Renal pelvis (tissue), 12 donors: ENCODE measurements at places on chromosomes 16 and 17. TPM values are rescaled to one million over a fixed set of nuclear protein-coding genes. Genes with fewer than 3 reads are reported as not detected.

The CASKIN1 gene
- polyA plus RNA-seq: 1.9 TPM

The FOXL1 gene
- polyA plus RNA-seq: 19.1 TPM

The CHCT1 gene
- 0.30 TPM for polyA plus RNA-seq

The GUCY2D gene
- 0.22 TPM for polyA plus RNA-seq

DNA sequence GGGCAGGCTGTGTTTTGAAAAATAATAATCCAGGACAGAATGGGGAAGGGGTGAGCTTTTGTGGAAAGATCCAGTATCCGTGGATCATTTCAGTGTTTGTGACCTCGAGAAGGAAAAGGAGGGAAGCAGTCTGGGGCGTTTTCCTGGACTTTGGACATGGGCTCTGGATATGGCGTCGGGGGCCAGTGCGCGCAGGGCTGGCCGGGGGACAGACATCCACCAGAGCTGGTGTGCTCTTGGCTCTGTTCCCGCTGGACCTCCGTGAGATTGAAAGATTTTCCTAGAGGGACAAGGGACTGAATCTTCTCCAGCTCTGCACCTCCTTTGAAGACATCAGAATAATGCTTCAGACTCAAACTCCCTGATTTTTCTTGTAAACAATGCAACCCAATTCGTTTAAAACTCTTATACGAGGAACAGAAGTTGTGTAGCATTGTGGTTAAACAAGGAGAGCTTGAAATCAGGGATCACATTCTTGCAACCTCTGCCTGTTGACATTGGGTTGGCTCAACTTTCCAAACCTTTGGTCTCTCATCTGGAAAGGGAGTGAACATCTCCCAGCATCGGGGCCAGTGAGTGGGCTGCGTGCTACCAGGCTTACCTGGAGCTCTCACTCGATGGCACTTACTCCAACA is 75.9 kb downstream of the C16orf95 start:
- no peak for DNase-seq

DNA sequence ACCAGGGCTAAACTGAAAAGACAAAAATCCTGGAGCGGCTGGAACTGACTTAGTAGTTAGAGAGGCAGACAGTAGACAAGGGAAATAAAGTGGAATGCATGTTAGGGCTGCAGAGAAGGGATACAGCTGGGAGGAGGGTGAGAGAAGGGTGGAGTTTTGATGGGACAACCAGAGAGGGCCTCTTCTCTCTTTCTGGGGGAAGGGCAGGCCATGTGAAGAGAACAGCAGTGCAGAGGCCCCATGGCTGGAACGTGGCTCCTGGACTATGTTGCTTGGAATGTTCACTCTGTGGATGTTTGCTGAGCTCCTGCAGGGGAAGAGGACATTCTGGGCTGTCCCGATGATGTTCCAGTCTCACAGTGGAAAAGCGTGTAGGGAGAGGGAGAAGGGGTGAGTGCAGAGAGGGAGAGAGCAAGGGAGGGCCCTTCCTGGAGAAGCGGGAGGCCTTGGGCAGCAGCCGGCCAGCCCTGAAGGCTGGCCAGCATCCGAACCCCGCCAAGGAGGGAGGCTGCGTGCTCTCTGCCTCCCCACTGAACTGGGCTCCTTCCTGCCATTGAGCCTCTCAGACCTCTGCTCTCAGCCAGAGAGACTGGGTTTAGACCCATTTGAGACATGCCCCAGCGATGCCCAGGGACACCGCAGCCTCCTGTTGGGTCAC is 33.1 kb upstream of the GSE1 start:
- no peak for DNase-seq

- no peak for DNase-seq
Measured at GRCh38 chr17:78355045-78355641, 4.7 kb downstream of the SOCS3 start.

DNA sequence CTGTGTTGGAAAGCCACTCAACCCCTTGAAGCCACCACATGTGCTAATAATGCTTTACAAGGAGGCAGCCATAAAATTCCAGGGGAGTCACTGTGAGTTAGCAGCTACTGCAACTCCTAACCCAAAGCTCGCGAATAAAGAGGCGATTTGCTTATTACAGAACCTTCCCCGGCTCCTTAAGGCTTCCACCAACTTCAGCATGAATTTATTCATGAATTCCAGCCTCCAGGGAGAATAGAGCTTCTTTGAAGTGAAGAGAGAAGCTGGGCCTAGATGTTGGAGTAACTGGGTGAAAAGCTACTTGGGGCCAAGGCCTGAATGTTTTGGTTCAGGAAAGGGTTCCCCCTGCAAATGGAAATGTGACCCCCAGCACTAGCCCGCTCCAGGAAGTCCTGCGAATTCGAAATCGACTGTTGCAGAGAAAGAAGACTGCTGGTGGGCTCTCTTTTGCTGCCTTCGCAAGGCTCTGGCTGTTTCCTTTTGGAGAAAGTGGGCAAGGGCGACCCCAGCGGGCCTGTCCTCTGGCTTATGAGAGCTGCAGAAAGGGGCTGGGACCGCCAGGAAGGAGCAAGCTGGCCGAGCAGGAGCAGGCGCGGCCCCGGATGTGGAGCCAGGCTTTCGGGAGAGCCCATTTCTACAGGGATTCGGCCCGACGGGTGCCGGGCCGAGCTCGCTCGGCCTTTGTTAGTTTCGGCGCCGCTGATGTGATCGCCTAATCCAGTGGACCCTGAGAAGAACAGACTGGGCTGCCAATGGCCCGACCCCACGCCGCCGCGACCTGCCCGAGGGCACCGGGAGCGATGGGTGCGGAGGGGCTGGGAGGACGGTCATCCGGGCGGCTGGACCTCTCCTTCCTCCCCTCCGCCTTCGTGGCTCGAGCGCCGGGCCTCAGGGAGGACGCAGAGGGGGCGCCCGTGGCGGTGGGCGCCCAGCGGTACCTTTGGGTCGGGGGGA is 7.6 kb downstream of the CBX8 start:
- DNase-seq: no peak

DNA sequence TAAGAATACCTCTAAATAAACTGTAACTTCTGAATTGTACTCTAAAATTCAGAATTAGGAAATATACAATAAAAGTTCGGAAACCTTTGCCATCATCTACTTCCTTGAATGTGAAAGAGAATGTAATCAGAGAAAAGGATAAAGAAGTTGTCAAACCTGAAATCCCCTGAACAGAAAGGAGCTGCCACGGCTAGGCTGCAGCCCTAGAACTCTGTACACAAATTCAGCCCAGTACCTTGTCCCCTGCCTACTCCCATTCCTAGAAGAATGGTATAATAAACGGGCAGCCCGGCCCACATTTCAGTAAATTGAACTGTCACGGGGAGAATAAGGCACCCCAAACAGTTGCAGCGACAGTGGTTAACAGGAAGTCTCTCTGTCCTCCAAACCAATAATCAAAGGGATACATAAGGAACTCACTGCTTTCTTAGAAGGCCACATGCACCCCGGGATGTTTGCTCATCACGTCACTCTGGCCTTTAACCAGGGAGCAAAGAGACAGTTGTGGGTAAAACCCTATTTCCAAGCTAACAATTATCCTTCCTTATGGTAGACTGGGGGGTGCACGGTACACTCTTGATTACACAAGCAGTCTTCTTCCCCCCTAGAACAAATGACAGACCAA is 24.3 kb upstream of the RFFL start:
- no peak for DNase-seq

GRCh38 chr17:40550608-40551007 is 14.7 kb downstream of the CCR7 start:
- DNase-seq: no peak

DNA sequence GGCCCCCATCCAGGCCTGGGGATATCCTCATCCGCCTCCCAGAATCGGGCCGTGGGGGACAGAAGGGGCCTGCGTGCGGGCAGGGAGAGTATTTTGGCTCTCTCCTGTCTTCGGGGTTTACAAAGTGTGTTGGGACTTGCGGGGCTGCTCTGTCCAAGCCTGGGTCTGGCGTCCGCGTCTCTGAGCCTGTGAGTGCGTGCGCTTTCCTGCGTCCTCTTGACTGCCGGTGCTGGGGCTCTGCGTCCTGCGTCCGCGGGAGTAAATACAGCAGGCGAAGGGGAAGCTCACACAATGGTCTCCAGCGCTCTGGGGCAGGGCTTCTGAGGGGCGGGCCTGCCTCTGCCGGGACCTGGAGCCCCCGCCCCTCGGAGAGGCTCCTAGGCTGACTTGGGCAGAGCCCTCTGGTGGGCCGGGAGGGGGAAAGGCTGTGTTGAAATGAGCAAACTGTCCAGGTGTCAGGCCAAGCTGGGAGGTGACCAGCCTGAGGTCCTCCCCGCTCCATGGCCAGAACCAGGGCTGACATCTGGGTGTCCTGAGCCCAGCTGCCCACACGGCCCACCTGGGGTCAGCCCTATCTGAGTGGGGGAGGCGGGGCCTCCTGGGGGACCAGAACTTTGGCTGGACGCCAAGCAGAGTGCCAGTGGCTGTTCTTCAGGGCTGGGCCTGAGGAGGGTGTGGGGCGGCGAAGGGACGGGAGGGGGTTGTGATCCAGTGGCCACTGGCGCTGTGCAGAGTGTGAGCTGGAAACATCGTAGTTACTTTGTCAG is 233.6 kb downstream of the SEC14L1 start:
- peak; percentile 88 for DNase-seq
